Psoas muscle (tissue), 8 donors: ENCODE measurements at places on chromosomes 12 and 14. TPM values are rescaled to one million over a fixed set of nuclear protein-coding genes. Genes with fewer than 3 reads are reported as not detected.

Gene OR6C75
- polyA plus RNA-seq, result not detected

Gene USP44
- polyA plus RNA-seq, result 0.13 TPM

Gene AJUBA
- polyA plus RNA-seq, result 0.66 TPM

Gene ESPL1
- 0.30 TPM for polyA plus RNA-seq

Gene RAB21
- polyA plus RNA-seq, result 53.6 TPM

Gene NTF3
- 0.29 TPM for polyA plus RNA-seq

Gene GPR132
- polyA plus RNA-seq, result 0.08 TPM

Gene SLCO1B1
- not detected for polyA plus RNA-seq
